Pericardium fibroblast (primary cell): ENCODE measurements at places on chromosomes 2 and 18. TPM values are rescaled to one million over a fixed set of nuclear protein-coding genes. Genes with fewer than 3 reads are reported as not detected.

NYAP2 gene
- not detected in 2 replicates for total RNA-seq

ZNF804A gene
- total RNA-seq, result 0.51 and 1.3 TPM in 2 replicates

EHD3 gene
- 12.0 and 14.5 TPM in 2 replicates for total RNA-seq

CYTIP gene
- not detected in 2 replicates for total RNA-seq

CASP10 gene
- total RNA-seq, result 4.0 and 6.2 TPM in 2 replicates

MLPH gene
- 11.7 and 23.2 TPM in 2 replicates for total RNA-seq

LAMA3 gene
- total RNA-seq, result 3.5 and 7.8 TPM in 2 replicates

PPP1R1C gene
- 1.6 TPM in 1 of 2 replicates, not detected in the other for total RNA-seq

INHBB gene
- total RNA-seq, result 0.09 and 1.6 TPM in 2 replicates
